Glomerular endothelial cell (primary cell): ENCODE measurements at places on chromosomes 12 and 14. TPM values are rescaled to one million over a fixed set of nuclear protein-coding genes. Genes with fewer than 3 reads are reported as not detected.

CLEC7A gene
- 0.15 and 0.41 TPM in 2 replicates for total RNA-seq

PTPRQ gene
- total RNA-seq, result not detected in 2 replicates

CBLN3 gene
- 4.7 TPM in 2 replicates for total RNA-seq

MCRS1 gene
- 59.7 and 67.1 TPM in 2 replicates for total RNA-seq

LPAR5 gene
- 0.58 TPM in 1 of 2 replicates, not detected in the other for total RNA-seq

DDX24 gene
- 97.5 and 104 TPM in 2 replicates for total RNA-seq

NOXRED1 gene
- total RNA-seq, result 0.12 TPM in 1 of 2 replicates, not detected in the other

CCDC38 gene
- total RNA-seq, result 0.24 TPM in 1 of 2 replicates, not detected in the other

ACVRL1 gene
- total RNA-seq, result 933 and 964 TPM in 2 replicates

CPM gene
- total RNA-seq, result 2.0 and 4.4 TPM in 2 replicates
